ENCODE measurements at places on chromosomes 4 and X.
A peak's percentile ranks its signal among the peaks of the same experiment; 100 is the strongest.

DNA sequence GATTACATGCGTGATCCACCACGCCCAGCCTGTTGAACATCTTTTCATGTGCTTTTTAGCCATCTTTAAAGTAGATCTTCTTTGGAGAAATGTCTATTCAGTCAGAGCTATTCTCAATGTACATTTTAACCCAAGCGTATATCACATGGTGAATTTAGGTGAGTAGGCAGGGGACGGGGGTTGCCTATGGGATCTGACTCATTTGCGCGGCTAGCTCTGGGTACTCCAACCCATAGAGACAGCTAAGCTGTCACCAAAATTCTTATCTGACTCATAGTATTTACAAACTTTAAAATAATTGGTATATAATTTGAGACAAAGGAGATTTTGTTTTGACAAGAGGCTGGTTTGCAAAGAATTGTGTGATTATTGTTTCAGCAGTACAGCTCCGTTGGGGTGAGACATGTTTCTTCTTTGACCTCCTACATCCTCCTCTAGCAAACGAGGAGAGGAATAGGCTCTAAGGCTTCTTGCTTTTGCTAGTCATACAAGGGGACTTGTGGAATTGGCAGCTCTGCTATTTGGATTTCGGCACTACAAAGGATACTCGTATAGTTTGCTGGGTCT, 12.0 kb downstream of the NSDHL start:
- no peak for DNase-seq

DNA sequence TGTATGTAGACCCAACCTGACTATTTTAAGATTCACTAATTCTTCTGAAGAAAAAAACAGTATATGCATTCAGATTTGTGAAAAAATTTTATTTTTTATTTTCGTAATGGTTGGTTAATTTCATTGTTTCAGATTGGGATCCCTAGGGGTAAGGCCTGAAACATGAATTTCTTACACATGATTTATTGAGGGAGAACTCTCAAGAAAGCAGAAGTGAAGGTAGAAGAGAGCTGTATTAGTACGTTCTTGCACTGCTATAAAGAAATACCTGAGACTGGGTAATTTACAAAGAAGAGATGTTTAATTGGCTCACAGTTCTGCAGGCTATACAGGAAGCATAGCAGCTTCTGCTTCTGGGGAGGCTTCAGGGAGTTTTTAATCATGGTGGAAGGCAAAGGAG, 611.9 kb upstream of the TECRL start:
- DNase-seq: no peak

DNA sequence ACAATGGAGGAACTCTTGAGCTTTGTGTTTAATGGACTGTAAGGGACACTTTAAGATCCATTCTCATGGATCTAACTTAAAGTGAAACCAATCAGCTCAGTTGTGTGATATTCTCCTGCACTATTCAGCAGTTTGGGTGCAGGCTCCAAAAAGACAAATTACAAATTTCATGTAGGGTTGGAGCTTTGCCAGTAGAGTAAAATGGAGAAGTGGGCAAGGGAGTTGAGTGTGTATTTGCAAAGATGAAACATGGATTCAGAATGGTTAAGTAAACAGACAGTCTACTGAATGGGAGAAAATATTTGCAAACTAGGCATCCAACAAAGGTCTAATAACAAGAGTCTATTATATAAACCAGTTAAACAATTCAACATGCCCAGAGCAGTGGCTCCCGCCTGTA, 21.2 kb upstream of the MID2 start:
- DNase-seq: no peak

DNA sequence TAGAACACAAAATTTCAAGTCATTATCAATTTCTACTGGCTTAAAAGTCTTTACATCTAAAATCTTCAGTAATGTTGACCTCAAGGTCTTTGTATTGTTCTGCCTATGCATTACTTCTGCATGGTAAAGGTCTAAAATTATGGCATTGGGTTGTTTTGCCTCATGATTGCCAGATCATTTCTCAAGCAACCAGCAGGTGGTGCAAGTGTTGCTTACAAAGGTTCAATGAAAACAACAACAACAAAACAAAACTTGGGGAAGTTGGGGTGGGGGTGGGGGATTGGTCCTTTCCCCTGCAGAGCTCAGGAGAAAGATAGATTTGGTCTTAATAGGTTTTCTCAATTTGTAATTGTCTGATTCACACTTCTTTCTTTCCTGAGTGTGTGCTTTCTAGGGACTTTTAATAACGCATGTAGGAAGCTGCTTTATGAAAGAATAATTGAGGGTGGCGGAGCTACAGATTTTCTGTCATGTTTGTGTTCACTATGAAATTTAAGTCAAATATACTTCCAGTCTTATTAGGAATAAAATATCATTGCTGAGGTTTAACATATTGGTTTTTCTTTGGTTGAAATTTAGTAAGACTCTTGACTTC, 145.1 kb downstream of the COL4A5 start:
- peak; percentile 17 for DNase-seq

- DNase-seq: no peak
Measured at GRCh38 chr4:118277243-118277642, 75.6 kb downstream of the PRSS12 start.

Measured in iPS-NIHi11 (cell line).